ENCODE measurements at places on chromosomes 4 and X. TPM values are rescaled to one million over a fixed set of nuclear protein-coding genes. Genes with fewer than 3 reads are reported as not detected.

ENPP6 gene
- polyA plus RNA-seq = 0.20 TPM

ERCC6L gene
- polyA plus RNA-seq = 1.1 TPM

PCYT1B gene
- 0.40 TPM for polyA plus RNA-seq

F11 gene
- not detected for polyA plus RNA-seq

CHM gene
- 4.8 TPM for polyA plus RNA-seq

KIF4A gene
- 1.7 TPM for polyA plus RNA-seq

SYTL4 gene
- polyA plus RNA-seq = 6.2 TPM

SSX3 gene
- polyA plus RNA-seq = not detected

UGT2B7 gene
- 0.05 TPM for polyA plus RNA-seq

CSAG3 gene
- not detected for polyA plus RNA-seq

KIAA0232 gene
- 10.5 TPM for polyA plus RNA-seq

PABPC5 gene
- polyA plus RNA-seq = 0.19 TPM

TSPAN6 gene
- polyA plus RNA-seq = 50.1 TPM

NDP gene
- polyA plus RNA-seq = not detected

SPATA18 gene
- polyA plus RNA-seq = 3.2 TPM

STK32B gene
- polyA plus RNA-seq = 0.22 TPM

CRMP1 gene
- 2.3 TPM for polyA plus RNA-seq

IGFBP7 gene
- 80.7 TPM for polyA plus RNA-seq

NEUROG2 gene
- polyA plus RNA-seq = not detected

NEIL3 gene
- 1.9 TPM for polyA plus RNA-seq

CLDN34 gene
- 0.45 TPM for polyA plus RNA-seq

DCAF16 gene
- 6.5 TPM for polyA plus RNA-seq

UGT2B15 gene
- polyA plus RNA-seq = 0.06 TPM

AIMP1 gene
- polyA plus RNA-seq = 26.9 TPM

EMCN gene
- polyA plus RNA-seq = 3.3 TPM

USP51 gene
- 0.24 TPM for polyA plus RNA-seq

RGN gene
- 1.1 TPM for polyA plus RNA-seq

REELD1 gene
- polyA plus RNA-seq = 0.20 TPM

XAGE1A gene
- polyA plus RNA-seq = not detected

FRMPD4 gene
- polyA plus RNA-seq = under 0.01 TPM

ARL9 gene
- polyA plus RNA-seq = 0.34 TPM

MAGED4B gene
- polyA plus RNA-seq = 1.7 TPM

ITIH6 gene
- not detected for polyA plus RNA-seq

TEX13B gene
- polyA plus RNA-seq = not detected

HELT gene
- not detected for polyA plus RNA-seq

NKAP gene
- 4.4 TPM for polyA plus RNA-seq

PRKG2 gene
- 0.59 TPM for polyA plus RNA-seq

MAGEC2 gene
- not detected for polyA plus RNA-seq

F9 gene
- not detected for polyA plus RNA-seq

YY2 gene
- polyA plus RNA-seq = 0.71 TPM

PDZD11 gene
- polyA plus RNA-seq = 54.2 TPM

TBX22 gene
- polyA plus RNA-seq = not detected

Measured in esophagus (tissue), 2 donors.